ENCODE measurements at places on chromosomes 11 and 22. TPM values are rescaled to one million over a fixed set of nuclear protein-coding genes. Genes with fewer than 3 reads are reported as not detected.

Gene GGTLC3
- total RNA-seq: not detected

Gene MRGPRF
- 13.4 TPM for total RNA-seq

Gene C1QTNF5
- 63.1 TPM for total RNA-seq

Gene CAPN5
- total RNA-seq: 10.7 TPM

Gene CARD18
- total RNA-seq: not detected

Gene ZNF280B
- total RNA-seq: 5.0 TPM

Gene SHANK3
- total RNA-seq: 8.3 TPM

Gene SLC22A8
- 13.3 TPM for total RNA-seq

Gene CDC42BPG
- 0.59 TPM for total RNA-seq

Gene CRYBA4
- total RNA-seq: not detected

Gene CCDC188
- 0.69 TPM for total RNA-seq

Gene P4HA3
- total RNA-seq: 5.4 TPM

Gene TALDO1
- total RNA-seq: 124 TPM

Gene PGR
- 4.9 TPM for total RNA-seq

Gene NFAM1
- total RNA-seq: 1.2 TPM

Gene OR5L1
- total RNA-seq: not detected

Gene P2RY6
- 0.66 TPM for total RNA-seq

Gene PSMA1
- 135 TPM for total RNA-seq
